ENCODE measurements at places on chromosomes 1 and 21.

- DNase-seq, result peak; percentile 19
These were observed 94.5 kb downstream of the PRDM2 start for GRCh38 chr1:13794231-13795187.

DNA sequence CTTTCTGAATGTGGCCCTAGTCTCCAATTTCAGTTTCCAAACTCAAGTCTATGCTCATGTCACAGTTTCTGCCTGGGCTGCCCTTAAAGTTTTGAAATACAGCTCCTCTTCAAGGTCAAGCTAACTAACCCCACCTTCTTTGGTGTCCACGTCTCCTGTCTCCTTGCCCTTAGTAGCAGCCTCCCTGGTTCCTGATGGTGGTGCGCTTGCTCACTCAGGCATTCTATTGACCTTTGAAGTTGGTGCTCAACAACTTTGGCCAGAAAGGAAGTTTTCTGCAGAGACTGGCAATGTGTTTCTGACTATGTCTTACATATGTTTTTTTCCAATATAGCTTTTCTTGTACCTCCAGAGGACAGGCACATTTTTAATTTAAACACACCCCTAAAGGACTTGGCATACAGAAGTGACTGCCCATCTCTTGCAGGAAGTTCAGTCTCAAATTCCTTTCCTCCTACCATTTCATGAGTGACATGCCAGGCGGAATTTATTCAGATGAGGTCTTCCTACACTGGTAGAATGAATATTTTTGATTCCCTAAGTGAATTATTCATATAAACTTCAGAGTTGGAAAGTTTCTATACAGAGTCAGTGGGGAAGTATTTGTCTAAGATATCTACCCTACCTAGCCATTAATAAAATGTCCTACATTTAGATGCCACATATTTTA is 364.3 kb upstream of the USP24 start:
- no peak for DNase-seq

DNA sequence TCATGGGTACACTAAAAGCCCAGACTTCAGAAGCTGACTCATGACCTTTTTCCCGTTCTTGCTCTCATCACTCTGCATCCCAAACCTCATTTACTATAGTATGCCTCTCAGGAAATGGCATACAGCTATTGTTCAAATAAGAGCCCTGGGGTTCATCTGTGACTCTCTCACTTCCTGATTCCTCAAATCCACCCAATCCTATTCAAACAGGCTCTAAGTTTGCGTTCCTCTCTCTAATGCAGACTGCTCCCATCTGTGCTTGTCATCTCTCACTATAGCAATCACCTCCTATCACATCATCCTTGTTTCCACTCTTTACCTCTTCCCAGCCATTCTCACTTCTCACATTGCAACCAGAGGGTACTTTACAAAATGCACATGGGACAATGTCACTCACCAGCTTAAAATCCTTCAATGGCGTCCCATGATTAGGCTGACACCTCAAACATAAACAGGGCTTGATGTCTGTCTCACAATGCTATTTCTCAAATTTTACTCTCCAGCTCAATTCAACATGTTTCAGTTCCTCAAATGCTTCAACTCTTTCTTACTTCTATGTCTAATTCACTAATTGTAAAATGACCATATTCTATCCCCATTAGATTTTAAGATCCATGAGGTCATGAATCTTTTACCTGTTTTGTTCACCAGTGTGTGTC is 408.4 kb downstream of the NTNG1 start:
- DNase-seq, result no peak

GRCh38 chr1:25916460-25916859 is 10.2 kb upstream of the STMN1 start:
- no peak for DNase-seq

DNA sequence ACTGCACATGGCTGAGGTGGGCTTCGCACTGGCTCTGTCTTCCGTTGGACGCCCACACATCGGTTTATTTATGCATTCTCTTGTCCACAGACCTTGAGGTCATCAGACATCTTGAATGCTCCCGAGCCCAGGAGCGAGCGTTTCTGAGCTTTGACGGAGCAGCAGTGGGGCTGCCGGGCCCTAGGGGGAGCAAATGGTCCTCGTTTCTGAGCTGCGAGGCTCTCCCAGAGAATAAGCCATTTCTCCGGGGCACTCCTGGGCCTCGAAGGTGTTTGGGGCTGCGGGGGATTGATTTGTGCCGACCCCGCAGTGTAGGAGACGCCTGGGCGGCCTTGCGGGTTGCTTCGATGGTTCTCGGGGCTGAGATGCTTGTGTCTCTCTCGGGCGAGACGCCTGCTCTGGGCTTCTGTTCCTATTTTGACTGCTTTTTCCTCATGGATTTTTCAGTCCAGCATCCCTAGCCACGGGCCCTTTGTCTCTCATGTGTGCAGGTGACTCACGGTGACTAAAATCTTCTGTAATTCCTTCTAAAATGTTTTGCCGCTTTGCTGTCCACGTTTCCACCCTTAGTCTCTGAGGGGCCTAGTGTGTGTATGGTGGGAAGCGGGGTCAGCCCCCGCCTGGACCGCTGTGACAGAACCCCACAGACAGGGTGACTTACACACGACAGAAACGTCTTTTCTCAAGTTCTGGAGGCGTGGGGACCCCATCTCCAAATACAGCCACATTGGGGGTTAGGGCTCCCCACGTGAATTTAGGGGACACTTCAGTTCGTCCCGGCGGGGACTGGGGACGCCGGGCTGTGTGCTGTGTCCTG is 62.1 kb downstream of the FAAP20 start:
- DNase-seq, result peak; percentile 34

DNA sequence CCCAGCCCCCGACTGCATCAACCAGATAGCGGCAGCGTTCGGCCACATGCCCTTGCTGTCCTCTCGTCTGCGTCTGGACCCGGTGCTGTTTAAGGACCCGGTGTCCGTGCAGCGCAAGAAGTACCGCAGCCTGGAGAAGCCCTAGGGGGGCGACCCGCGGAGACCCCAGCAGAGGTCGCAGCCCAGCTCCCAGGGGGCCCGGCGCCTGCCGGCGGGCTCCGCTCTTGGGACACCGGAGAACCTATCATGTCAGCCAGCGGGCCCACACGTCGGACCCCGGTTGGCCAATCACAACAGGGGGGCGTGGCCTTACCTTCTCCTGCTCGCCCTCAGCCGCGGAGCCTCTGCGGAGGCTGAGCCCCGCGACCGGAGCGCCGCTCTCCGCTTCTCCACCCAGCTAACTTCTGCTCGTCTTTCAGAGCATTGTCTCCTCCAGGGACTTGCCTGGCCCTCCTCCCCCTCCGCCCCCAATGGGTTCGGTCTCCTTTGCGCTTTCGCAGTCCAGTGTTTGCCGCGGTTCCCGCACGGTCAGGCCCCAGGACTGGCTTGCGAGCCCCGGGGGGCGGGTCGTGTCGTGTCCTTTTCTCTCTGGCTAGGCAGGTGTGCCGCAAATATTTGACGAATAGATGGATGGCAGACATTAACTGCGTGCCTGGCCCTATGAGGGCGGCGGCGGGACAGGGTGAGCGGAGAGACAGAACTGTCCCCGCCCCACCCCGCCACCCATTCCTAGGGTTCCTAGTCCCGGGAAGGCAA is 10.5 kb downstream of the SLC30A2 start:
- peak; percentile 97 for DNase-seq

DNA sequence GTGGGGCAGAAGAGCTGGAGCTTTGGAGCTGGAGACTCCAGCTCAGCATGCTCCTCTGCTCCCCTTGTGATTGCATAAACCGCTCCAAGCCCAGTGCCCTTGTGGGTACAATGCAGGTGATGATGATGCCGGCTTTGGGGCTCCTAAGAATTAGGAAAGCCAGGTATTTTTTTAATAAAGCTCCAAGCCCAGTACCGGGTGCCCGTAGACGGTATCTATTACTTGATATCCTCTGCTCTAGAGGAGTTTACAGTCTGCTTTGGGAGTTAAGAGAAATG is 27.2 kb downstream of the TENT5C start:
- no peak for DNase-seq

GRCh38 chr1:182885591-182885990 is 46.4 kb downstream of the DHX9 start:
- no peak for DNase-seq

DNA sequence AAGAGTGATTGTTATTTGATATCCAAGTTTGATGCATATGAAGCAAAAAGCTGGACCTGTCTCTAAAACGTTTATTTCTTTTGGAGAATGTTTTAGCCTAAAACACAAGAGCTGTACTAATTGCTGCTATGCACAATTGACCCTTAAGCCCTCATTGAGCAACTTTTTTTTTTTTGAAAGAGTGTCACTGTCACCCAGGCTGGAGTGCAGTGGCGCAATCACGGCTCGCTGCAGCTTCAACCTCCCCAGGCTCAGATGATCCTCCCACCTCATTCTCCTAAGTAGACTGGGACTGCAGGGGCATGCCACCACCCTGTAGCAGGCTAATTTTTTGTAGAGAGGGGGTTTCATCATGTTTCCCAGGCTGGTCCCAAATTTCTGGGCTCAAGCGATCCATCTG is 129.1 kb downstream of the PIK3R3 start:
- no peak for DNase-seq

GRCh38 chr1:8598060-8598724 is 219.2 kb downstream of the RERE start:
- DNase-seq, result no peak

DNA sequence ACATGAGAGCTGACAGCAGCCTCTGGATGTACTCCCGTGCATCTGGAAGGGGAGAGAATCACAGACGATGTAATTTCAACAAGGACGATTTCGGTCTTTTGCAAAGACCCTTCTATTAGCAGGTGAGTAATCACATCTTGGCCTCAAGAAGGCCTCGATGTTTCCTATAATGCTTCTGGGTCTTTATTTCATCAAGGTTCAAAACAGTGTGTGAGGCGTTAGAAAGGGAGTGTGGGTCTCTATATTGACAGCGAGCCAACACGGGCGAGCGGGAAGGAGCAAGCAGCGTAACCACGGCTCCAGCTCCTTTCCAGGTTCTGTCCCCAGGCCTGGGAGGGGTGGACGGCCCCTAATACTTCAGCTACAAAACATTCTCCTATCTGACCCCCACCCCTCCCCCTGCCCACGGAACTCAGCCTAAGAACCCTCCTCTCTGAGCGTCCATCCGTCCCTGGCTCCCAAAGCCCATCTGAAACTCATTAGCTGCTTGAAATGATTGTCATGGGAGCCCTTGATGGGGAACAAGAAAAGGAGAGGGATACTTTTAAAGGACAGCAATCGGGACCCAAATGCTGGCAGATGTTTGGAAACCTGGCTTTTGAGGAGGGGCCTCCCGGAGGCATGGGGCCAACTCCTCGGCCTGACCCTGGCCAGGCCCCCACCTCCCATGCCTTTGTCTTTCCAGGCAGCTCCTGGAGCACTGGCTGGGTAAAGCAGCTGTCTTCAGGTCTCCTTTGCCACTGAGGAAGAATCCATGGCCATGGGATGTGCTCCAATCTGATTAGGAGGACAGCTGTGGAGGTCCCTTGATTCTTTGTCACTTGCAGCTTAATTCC is 250.8 kb downstream of the FOXD2 start:
- DNase-seq, result no peak

GRCh38 chr1:241250465-241250864 is 106.5 kb downstream of the RGS7 start:
- DNase-seq, result no peak

GRCh38 chr21:30935889-30936168 is 54.4 kb upstream of the KRTAP11-1 start:
- DNase-seq, result no peak

GRCh38 chr1:206679738-206680211 is 4.9 kb upstream of the MAPKAPK2 start:
- peak; percentile 26 for DNase-seq

GRCh38 chr1:4422504-4423289 is 231.7 kb upstream of the AJAP1 start:
- no peak for DNase-seq

DNA sequence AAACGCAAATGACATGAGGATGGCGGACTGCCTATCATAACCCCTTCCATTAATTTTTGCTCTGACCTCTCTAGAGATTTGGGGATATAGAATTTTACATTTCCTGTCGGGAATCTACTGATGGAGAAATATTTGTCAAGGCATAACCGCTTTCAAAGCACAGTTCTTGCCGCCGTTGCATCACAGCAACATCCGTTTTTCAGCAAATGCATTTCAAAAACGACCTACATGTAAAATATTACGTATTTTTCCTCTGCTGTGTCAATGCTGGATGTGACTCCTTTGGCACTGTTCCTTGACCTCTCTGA is 4.9 kb downstream of the MIER1 start:
- no peak for DNase-seq

- no peak for DNase-seq
These were observed 1.2 kb upstream of the PIK3C2B start for GRCh38 chr1:204495777-204496176.

- no peak for DNase-seq
These were observed 28.9 kb downstream of the RNF2 start for GRCh38 chr1:185074307-185074706.

- no peak for DNase-seq
These were observed 511.4 kb upstream of the B3GALT2 start for GRCh38 chr1:193697776-193698175.

- DNase-seq, result no peak
These were observed 43.3 kb downstream of the RASAL2 start for GRCh38 chr1:178137238-178137637.

DNA sequence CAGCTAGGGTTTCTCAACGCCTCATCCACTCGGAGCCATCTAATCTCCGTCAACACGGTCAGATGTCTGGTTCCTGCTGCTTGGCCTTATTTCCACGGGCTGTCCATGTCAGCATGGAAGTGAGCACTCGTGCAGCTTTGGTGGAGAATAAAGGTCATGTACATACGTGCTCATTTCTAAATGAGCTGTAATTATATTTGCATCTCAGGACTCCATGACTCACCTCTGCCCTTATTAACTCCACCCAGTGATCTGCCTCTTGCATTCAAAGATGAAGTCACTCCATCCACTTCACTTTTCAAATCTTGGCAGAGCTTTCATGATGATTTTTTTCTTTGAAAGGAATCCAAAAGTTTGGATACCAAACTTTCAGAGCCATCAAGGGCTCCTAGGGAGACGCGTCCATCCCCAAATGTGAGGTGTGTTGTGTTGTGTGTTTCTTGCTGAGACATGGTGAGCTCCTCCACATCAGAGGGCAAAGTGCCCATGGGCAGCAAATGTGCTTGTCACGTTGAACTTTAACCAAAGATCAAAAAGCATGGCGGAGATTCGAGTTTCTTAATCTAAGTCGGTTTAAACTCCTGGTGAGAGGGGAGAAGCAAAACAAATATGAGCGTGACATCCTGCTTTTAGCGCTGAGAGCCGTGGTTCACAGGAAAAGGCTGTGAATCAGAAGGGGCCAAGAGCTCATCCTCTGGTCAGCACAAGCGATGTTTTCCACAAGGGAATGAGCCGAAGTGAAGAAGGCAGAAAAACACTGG is 68.6 kb upstream of the ERRFI1 start:
- peak; percentile 5 for DNase-seq

All from stimulated activated CD4-positive, alpha-beta T cell treated with anti-CD3 and anti-CD28 coated beads, Interleukin-15, amount 100 ng/mL, for 24 hours (primary cell).